ENCODE measurements at places on chromosomes 7 and 10. TPM values are rescaled to one million over a fixed set of nuclear protein-coding genes. Genes with fewer than 3 reads are reported as not detected.

DNA sequence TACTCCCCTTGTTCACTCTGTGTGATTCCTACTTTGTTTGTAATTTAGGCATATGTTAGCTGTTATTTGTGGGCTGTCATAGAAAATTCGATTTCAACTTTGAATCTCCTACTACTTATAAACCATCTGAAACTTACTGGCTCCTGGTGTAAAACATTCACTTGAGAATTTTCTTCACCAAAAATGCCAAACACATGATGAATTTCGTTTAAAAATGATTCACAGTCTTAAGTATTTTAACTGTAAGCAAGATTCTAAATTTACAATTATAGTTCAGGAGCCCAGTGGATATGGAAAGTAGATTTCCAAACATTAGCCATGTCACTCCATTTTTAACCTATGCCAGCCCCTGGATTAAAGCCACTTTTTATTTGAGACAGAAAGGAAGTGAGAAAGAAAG is 3.1 kb downstream of the CPED1 start:
- H3K4me3 ChIP-seq = no peak overlapping the region
- H3K4me1 ChIP-seq = peaks cover 34% of the 10 kb centered on the region
- no peak overlapping the region for H3K27ac ChIP-seq
- no peaks in the 10 kb centered on the region for H3K36me3 ChIP-seq
- DNase-seq = no peak

GRCh38 chr10:132399117-132400035 is 2.4 kb downstream of the PWWP2B start:
- H3K27me3 ChIP-seq = no peaks in the 10 kb centered on the region
- H3K4me3 ChIP-seq = no peak overlapping the region
- peaks cover 63% of the 10 kb centered on the region for H3K4me1 ChIP-seq

- H3K4me1 ChIP-seq = peaks cover 16% of the 10 kb centered on the region
- H3K4me3 ChIP-seq = no peak overlapping the region
- peaks cover 7% of the 10 kb centered on the region for H3K27me3 ChIP-seq
- no peak for DNase-seq
- no peaks in the 10 kb centered on the region for H3K36me3 ChIP-seq
These were observed 45.5 kb downstream of the STEAP1B start for GRCh38 chr7:22454446-22454845.

- no peaks in the 10 kb centered on the region for H3K27me3 ChIP-seq
- no peaks in the 10 kb centered on the region for H3K4me1 ChIP-seq
- no peaks in the 10 kb centered on the region for H3K36me3 ChIP-seq
- H3K27ac ChIP-seq = no peak overlapping the region
- H3K4me3 ChIP-seq = no peak overlapping the region
These were observed 497.7 kb downstream of the KIF20B start for GRCh38 chr10:90199093-90199492.

DNA sequence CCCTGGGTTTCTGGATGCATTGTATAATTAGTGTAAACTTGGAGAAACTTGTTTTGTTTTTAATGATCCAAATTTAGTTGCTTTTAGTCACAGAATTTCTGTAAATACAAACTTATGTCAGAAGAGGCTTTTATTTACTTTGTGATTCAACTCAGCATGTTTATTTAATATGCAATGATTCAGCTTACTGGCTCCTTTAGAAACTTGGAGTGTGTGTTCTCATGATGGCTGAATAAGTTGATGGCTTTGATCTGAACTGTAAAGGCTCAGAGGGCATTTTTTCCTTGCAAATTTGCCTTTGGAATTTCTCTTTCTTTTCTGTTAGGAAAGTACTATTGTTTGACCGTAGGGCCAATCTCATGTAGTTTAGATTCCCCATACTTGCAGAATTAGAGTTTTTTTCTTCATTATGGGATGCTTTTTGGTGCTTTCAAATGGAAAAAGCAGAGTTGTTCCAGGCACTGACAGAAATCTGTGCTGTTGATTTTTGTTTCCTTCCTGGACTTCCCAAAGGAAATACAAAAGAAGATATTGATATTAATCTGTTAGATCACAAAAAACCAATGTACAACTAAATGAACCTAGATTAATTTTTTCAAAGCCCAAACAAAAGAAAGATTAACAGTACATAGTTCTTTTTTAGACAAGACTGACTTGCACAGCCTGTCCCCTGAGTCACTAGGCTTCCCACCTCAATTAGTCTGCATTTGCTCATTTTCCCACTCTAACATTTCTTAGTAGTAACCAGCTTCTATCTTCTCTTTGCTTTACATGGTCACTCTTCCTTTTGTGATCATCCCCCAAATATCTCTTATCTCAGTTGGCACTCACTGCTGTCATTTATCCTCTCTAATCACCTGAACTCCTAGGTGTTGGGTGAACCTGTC is 96.8 kb upstream of the AGR3 start:
- DNase-seq = no peak
- H3K4me3 ChIP-seq = no peak overlapping the region

The LRIT2 gene
- not detected for total RNA-seq

The CALML3 gene
- not detected for total RNA-seq

- no peaks in the 10 kb centered on the region for H3K27me3 ChIP-seq
- DNase-seq = no peak
- H3K4me3 ChIP-seq = no peak overlapping the region
- H3K27ac ChIP-seq = no peak overlapping the region
- no peaks in the 10 kb centered on the region for H3K4me1 ChIP-seq
These were observed 678.2 kb downstream of the GRM8 start for GRCh38 chr7:126574276-126575250.

DNA sequence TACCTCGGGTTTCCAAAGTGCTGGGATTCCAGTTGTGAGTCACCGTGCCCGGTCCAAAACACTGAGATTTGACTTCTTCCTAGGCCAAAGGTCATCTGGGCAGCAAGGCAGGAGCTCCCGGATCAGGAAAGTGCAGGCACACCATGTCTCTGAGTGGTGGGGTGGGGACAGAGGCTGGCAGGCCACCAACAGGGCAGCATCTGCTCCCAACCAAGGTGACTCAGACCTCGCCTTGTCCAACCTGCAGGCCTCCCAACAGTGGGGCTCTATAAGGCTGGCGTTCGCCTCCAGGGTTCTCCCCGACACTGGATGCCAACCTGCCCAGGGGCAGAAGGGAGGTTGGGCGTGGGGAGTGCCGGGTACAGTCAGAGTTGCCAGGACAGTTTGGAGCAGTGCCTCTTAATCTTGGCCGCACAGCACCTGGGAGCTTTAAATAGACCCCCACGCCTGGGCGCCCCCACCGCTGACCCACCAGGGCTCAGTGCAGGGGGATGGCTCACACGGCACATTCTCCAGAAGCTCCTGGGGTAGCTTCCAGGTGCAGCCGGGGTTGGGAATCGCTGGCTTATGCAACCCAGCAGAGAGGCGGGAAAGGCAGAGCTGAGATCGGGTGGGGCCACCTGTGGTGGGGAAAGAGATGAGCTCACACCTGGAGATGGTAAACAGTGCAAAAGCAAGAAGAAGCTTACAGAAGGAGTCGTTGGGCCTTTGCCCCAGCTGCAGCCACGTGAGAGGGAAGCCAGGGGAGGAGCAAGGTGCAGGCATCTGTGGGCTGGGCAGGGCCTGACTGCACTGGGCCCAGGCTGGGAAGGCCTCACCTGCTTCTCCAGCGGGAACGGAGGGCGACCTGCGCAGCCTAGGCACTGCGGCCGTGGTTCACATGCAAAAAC is 10.9 kb downstream of the CALML5 start:
- H3K4me3 ChIP-seq = no peak overlapping the region
- H3K36me3 ChIP-seq = no peaks in the 10 kb centered on the region
- H3K4me1 ChIP-seq = no peaks in the 10 kb centered on the region

DNA sequence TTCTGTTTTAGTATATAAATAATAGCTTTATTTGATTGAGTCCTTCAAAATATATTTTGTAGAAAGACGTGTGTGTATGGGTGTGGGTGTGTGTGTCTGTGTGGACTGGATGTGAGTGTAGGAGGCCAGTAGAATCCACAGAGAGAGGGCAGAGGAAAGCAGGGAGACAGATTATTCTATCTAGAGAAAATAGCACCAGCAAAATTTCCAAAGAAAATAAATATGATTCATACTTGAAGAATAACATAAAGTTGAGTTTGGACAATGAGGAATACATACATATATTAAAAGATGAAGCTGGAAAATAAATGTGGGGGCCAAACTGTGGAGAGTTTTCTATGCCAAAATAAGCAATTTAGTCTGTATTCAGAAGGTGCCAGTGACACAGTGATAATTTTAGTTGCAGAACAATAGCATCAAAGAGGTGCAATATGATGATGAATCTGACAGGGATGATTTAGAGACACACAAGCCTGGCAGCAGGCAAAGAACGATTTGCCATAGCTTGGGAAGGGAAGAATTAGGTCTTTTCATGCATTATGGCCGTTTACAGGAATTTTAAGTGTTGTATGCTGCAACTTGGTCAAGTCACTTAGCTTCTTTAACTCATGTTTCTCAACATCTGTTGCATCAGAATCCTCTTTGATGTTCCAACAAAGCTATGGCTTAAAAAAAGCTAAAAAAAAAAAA is 121.3 kb downstream of the SEMA3A start:
- H3K4me3 ChIP-seq = no peak overlapping the region
- no peak for DNase-seq
- H3K27ac ChIP-seq = no peak overlapping the region
- no peaks in the 10 kb centered on the region for H3K36me3 ChIP-seq
- H3K27me3 ChIP-seq = no peaks in the 10 kb centered on the region

- no peak for DNase-seq
- no peaks in the 10 kb centered on the region for H3K27me3 ChIP-seq
- no peak overlapping the region for H3K27ac ChIP-seq
- H3K4me1 ChIP-seq = no peaks in the 10 kb centered on the region
These were observed 16.9 kb downstream of the CYP26A1 start for GRCh38 chr10:93090619-93091018.

The AKR1B1 gene
- 89.6 TPM for total RNA-seq

- H3K36me3 ChIP-seq = no peaks in the 10 kb centered on the region
- H3K27me3 ChIP-seq = no peaks in the 10 kb centered on the region
- H3K4me1 ChIP-seq = no peaks in the 10 kb centered on the region
- no peak for DNase-seq
These were observed 316.7 kb upstream of the NPSR1 start for GRCh38 chr7:34341326-34341725.

DNA sequence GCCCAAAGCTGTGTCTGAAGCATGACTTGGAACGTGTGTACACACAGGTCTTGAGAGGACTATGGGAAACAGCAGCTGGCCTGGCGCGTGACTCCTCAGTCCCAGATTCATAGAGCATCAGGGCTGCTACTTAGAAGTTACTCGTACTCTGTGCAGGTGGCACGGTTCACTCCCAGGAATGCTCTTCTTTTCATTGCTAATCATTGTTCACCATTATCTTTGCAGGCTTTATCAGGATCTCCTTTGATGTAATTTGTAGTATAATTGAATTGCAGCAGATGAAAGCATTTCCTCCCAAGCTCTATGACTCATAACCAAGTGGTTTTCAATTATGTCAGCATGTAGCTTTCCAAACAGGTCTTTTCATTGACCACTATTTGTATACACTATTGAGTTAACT is 938.9 kb downstream of the NRG3 start:
- H3K4me1 ChIP-seq = no peaks in the 10 kb centered on the region
- no peaks in the 10 kb centered on the region for H3K36me3 ChIP-seq
- DNase-seq = no peak
- H3K4me3 ChIP-seq = no peak overlapping the region

DNA sequence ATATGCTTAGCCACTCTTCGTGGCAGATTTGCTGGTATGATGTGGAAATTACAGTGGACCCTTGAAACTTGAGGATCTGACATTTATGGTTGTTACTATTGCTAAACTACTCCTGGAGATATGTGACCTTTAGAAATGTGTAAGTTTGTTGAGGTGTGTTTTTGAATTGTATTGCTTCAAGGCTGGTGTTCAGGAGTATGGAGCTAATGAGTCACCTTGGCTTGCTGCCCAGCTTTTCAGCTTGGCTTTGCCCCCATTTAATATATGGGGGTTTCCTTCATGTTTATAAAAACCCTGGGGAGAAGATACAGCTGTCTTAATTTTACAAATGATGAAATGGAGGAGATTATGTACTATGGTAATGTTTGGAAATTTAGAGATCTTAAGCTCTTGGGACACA is 11.6 kb downstream of the HBP1 start:
- H3K27ac ChIP-seq = peak overlapping the region; percentile 3
- H3K36me3 ChIP-seq = peaks cover 2% of the 10 kb centered on the region
- no peak for DNase-seq
- H3K27me3 ChIP-seq = no peaks in the 10 kb centered on the region
- H3K4me3 ChIP-seq = no peak overlapping the region
- peaks cover under 1% of the 10 kb centered on the region for H3K4me1 ChIP-seq

DNA sequence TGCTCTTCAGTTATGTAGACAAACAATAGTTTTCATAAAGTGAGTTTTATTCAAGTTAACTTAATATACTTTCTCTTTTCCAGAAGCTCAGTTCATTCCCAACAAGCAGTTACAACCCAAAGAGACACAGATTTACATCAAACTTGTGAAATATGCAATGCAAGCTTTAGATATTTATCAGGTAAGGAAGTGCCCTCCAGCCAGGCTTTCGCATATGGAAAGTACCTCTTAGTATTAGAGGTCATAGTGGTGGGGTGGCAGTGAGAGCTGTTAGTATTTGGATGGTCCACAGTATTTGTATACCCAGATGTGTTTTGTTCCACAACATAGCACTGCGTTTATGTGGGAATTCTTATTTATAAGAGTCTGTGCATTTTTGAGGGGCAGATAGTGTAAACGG is 32.1 kb downstream of the TRRAP start:
- DNase-seq = no peak
- no peak overlapping the region for H3K27ac ChIP-seq
- peaks cover 69% of the 10 kb centered on the region for H3K36me3 ChIP-seq

DNA sequence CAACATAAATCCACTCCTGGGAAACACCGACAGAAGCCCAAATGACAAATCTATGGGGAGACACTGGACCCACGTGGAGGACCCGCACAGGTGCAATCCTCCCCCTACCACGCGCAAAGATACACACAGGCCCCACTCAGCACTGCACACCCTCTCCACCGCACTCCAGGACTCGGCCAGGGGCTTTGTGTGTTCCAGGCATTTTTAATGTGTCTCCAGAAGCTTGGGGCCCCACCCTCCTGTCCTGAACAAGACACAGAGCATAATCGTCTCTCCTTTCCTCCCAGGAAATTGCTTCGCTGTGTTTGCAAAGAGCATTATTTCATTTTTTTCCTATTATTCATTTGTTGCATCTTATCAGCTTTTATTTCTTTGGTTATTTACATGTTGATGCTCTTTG is 82.8 kb downstream of the GLI3 start:
- H3K4me1 ChIP-seq = no peaks in the 10 kb centered on the region
- H3K27me3 ChIP-seq = no peaks in the 10 kb centered on the region
- no peak overlapping the region for H3K4me3 ChIP-seq
- H3K27ac ChIP-seq = no peak overlapping the region
- DNase-seq = no peak
- H3K36me3 ChIP-seq = no peaks in the 10 kb centered on the region

- H3K4me3 ChIP-seq = no peak overlapping the region
- H3K27ac ChIP-seq = no peak overlapping the region
- peaks cover 7% of the 10 kb centered on the region for H3K4me1 ChIP-seq
These were observed 13.3 kb upstream of the SYPL1 start for GRCh38 chr7:106125417-106125816.

DNA sequence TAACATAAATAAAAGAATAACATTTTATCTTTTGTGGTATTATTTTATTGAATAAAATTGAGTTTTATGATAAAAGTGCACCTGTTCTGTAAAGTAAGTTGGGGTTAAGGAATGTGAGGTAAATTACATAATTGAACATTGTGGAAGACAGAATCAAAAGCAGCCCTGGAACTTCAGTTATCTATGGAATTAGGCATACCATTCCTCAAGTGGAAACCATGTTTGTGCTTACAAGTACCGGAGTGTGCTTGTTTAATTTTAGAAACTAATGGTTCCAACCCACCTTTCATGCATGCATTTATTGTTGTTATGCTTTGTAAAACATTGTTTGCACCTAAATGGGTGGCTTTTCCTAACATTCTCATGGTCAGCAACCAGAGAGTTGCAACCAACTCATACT is 28.0 kb downstream of the RBM17 start:
- no peak overlapping the region for H3K4me3 ChIP-seq
- peaks cover 49% of the 10 kb centered on the region for H3K36me3 ChIP-seq
- H3K4me1 ChIP-seq = no peaks in the 10 kb centered on the region
- DNase-seq = no peak
- no peaks in the 10 kb centered on the region for H3K27me3 ChIP-seq
